Activated naive CD4-positive, alpha-beta T cell (primary cell): ENCODE measurements at places on chromosomes 4 and X.

DNA sequence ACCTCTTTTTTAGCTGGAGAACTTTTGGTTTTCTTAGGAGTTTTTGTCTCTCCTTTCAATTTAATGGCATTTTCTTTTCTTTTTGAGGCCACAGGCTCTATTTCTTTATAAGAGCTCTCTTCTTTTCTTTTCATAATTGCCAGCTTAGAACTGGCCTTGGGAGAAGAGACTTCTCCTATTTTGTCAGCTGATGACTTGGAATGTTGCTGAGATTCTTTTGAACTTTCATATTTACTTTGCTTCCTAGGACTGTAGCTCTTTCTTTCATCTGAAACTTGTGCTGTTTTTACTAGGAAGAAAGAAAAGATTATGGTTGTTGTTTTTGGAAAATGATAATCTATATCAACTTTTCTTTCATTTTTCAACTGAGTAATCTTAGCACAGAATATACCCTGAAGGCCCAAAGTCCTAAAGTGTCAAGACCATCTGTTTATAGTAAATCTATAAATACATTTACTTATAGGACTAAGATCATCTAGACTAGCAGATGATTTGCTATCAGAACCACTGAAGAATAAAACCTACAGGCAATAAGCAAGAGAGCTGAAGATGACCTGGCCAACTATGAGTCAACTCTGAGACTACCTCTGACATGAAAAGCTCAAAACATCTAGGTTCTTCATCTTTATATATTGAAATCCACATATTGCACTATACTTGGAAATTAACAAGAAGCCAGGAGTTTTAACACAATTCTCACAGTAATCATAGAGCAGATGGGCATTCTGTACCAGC, 45.6 kb downstream of the RFC1 start:
- no peak for DNase-seq

DNA sequence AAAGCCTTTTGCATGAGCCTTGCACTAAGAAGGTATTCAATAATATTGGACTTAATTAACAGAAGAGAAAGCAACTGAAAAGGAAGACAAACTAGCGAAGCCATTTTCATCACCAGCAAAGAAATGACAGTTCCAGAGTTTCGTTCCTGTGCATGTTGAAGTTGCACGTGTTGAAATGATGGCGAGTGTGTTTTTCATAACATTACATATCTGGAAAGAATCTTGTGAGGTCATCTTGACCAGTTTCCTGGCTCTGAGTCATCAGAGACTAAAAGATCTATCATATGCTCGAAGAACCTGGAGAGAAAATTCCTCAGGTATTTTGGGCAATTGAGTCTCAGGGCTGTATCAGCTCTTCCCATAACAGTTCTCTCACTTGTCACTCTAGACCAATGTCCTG, 106.2 kb upstream of the MAML3 start:
- no peak for DNase-seq

- no peak for DNase-seq
These were observed 123.6 kb downstream of the RELL1 start for GRCh38 chr4:37562592-37562991.

DNA sequence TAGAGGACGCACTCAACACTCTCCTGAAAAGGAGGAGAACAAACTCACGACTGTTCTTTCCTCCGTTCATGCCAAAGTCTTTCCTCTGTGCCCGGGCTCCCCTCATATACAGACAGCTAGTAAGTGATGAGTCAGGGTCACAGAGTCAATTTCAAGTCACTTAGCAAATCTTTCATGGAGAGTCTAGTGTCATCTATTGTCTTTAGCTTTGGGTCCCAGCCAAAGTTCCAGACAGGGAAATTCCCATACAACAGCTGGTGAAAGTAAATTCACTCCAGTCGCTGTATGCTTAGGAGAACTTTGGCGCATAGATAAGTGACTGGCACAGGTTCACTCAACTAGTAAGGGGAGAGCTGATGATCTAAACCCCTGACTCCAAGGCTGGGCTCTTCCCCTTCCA, 226.5 kb downstream of the MID1 start:
- DNase-seq = no peak

- no peak for DNase-seq
These were observed 7.2 kb downstream of the NR0B1 start for GRCh38 chrX:30301963-30302362.

DNA sequence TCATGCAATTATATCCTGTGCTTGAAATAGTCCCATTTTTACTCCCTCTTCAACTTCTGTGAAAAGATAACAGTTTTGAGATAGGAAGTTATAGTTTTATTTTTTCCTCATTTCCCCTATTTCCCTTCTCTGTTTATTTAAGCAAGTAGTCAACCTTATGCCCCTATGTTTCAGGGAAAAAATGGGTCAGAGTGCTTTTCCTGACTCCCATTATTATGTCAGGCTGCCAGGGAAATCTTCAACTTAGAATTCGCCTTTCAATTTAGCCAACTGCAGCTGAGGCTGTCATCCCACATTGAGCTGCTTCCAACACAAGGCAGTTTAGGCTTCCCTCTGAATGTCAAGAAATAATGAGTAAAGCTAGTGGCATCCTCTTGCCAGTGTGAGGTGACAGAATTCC, 42.3 kb downstream of the NXT2 start:
- no peak for DNase-seq

- no peak for DNase-seq
These were observed 19.4 kb upstream of the SMIM31 start for GRCh38 chr4:164734484-164734883.

DNA sequence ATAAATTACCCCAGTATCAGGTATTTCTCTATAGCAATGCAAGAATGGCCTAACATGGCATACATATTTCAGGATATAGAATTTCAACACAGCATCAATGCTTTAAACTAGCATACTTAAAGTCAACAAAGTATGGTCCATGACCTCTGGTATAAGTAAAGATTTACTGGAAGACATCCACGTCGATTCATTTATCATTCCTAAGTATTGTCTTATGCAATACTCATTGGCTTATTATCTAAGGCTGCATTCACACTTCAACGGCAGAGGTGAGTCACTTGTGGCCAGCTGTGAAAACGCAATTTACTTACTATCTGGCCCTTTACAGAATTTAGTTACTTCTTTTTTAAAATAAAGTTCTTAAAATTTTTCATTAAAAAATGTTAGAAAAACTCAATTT, 42.6 kb downstream of the ADGRA3 start:
- DNase-seq = no peak

DNA sequence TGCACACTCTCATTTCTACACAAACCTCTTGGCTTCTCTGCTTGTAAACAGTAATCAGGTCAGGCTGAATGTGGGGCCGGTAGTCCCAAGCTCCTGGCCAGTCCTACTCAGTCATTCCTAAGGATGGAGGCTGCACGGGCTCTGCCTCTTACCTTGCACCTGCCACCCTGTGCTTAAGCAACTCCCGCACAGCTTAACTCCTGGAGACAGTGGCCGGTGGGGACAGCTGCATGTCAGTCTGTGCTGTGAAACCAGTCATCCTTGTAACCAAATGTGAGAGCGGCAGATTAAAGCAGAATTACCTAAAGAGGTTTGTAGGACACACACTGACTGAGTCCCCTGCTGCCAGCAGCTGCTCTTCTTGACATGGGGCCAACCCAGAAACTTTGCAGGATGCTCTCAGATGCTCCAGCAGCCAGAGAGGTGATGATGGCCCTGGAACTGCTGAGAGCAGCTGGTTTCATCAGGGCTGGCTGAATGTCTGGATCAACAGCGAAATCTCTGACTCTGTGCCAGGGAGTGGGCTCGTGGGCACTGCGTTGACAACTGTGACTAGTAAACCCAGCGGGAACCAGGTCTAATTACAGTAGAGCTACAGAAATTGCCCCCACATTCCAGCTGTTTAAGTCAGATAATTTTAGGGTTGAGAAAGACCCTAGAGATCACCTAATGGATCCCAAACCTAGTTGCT, 123.7 kb downstream of the ANAPC4 start:
- DNase-seq = no peak

- DNase-seq = no peak
These were observed 12.8 kb downstream of the ZFP42 start for GRCh38 chr4:188008377-188008776.

- no peak for DNase-seq
These were observed 140.4 kb downstream of the NSUN7 start for GRCh38 chr4:40890199-40890598.

DNA sequence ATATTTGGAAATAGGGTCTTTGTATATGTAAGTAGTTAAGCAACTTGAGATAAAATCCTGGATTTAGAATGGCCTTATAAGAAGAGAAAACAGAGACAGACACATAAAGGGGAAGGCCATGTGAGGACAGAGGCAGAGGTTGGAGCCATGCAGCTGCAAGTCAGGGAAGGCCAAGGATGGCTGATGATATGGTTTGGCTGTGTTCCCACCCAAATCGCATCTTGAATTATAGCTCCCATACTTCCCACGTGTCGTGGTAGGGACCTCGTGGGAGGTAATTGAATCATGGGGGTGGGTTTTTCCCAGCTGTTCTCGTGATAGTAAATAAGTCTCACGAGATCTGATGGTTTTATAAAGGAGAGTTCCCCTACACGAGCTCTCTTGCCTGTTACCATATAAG, 76.3 kb downstream of the STK32B start:
- no peak for DNase-seq
